ENCODE measurements at places on chromosomes 2 and 18.
A peak's percentile ranks its signal among the peaks of the same experiment; 100 is the strongest.

- no peak for DNase-seq
These were observed 122.0 kb upstream of the APCDD1 start for GRCh38 chr18:10332452-10332851.

- DNase-seq = no peak
These were observed 16.4 kb downstream of the VIL1 start for GRCh38 chr2:218435003-218435982.

- no peak for DNase-seq
These were observed 33.9 kb downstream of the SOWAHC start for GRCh38 chr2:109648041-109648527.

DNA sequence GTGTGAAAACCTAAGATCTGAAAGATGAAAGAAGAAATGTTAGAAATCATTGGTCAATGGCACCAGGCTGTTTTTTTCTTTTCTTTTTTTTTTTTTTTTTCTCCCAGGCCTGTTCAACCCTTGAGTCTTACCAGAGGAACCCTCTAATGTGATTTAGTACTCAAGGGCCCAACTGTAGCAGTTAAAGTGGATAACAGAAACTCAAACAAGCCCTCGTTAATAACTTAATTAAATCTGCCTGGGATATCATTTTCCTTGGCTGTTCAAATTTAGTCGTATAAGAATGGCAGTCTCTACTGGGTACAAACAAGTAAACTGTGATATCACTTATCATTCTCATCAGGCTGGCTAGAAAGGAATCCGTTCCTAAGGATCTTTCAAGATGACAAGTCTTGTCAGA is 16.5 kb downstream of the ARL4C start:
- no peak for DNase-seq

- no peak for DNase-seq
These were observed 189.3 kb upstream of the FN1 start for GRCh38 chr2:215625207-215625606.

- peak; percentile 15 for DNase-seq
These were observed 714 bp downstream of the RPIA start for GRCh38 chr2:88692187-88692586.

GRCh38 chr2:163686289-163686688 is 49.5 kb downstream of the FIGN start:
- DNase-seq = no peak

DNA sequence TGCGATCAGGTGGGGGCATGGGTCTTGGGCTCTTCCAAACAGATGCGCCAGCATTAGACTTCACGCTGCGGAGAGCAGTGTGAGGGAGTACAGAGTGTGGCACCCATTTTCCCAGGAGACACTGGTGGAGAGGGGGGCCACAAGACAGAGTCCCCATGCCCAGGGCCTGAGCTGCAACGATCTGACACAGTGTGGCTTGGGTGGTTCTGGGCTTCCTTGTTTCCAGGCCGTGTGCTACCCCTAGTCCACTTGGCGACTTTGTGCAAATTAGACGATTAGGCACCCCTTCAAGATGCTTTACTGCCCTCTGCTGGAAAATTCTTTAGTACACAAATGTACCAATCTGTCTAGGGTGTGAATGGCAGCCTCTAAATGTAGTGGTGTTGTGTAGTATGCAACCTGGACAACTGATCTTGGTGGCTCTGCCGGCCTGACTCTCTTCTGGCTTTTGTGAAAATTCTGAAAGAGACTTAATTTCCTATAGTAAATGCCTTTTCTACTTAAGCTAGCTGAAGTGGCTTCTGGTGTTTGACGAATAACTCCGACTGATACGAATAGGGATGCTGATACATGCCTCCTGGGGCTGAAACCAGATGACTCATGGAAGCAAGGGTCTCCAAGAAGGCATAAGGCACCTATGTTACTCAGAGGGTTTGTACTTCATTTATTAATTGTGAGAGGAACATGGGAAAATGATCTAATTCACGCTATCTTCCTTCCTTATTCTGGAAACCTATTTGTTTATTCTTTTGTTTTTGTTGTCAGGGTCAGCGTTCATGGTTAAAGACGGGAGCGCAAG is 92.3 kb upstream of the SMAD2 start:
- DNase-seq = peak; percentile 60

DNA sequence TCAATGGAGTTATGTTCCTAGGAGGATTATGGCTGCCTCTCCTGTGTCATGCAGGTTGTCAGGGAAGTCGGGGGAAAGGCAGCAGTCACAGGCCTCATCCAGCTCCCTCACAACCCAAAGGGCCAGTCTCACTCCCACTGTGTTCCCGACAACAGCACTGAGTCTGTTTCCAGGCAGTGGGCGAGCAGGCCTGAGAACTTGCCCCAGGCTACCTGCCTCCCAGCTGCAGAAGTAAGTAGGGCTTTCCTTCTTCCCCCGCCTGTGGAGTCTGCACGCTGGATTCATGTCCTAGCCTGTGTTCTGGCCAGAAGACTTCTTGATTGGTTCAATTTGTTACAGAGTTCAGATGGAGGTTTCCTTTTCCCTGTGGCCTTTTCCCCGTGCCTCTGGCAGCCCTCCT is 8.2 kb upstream of the ZNF638 start:
- DNase-seq = no peak

DNA sequence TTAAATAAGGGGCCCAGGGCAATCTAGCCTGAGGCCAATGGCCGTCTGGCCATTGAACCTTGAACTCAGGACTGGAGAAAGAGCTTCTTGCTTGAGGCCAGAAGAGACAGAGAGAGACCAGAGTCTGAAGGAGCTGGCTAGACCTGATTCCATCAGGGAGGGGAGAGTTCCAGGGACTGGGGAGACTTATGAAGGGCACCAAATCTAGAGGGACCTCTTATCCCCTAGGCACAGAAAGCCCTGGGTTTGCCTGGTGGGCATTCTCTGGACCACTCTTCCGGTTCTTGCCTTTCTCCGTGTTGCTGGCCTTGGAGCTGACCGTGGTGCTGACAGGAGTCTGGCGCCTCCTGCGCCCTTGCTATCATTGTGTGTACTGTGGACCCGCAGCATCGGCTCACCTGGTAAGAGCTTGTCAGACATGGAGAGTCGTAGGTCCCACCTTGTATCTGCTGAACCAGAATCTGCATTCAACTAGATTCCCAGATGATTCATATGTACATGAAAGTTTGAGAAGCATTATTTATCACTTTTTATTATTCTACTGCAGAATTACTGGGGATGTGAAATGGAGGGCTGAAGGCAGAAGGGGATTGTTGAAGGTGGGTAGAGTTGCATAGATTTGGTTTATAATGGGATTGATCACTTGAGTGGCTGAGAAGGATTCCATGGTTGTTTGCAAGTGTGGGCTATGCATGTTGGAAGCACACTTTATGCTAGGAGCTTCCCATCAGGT is 4.3 kb upstream of the TRPM8 start:
- DNase-seq = peak; percentile 44

DNA sequence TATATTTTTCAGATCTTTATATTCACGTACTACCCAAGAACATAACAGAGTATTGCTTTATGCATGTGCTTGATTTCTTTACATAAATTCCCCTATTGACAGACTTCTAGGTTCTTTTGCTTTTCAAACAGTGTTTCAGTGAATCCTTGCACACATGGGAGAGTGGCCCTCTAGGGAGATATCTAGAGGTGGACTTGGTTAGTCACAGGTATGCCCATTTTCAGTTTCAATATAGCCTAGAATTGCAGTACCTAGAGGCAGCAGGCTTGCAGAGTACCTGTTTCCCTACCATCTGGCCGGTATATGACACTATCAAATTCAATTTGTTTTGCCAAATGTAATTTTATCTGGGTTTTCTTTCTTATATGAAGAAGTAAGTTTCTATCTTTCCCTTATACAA is 36.8 kb downstream of the EML6 start:
- DNase-seq = no peak
